ENCODE measurements at places on chromosomes 12 and 14.
A peak's percentile ranks its signal among the peaks of the same experiment; 100 is the strongest.

- peak; percentile 46 for DNase-seq
These were observed 36.6 kb downstream of the RTL1 start for GRCh38 chr14:100866666-100867630.

DNA sequence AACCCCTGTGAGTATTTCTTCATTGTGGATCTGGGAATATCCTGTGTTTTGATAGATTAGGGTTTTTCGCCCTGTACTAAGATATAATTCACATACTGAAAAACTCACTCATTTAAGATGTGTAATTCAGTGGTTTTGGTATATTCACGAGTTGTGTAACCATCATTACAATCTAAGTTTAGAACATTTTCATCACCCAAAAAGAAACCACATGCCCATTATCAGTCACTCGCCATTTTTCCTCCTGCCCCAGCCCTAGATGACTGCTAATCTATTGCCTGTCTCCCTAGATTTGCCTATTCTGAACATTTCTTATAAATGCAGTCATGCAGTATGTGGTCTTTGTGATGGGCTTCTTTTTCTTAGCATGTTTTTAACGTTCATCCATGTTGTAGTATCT is 67.9 kb upstream of the ATF1 start:
- no peak for DNase-seq

DNA sequence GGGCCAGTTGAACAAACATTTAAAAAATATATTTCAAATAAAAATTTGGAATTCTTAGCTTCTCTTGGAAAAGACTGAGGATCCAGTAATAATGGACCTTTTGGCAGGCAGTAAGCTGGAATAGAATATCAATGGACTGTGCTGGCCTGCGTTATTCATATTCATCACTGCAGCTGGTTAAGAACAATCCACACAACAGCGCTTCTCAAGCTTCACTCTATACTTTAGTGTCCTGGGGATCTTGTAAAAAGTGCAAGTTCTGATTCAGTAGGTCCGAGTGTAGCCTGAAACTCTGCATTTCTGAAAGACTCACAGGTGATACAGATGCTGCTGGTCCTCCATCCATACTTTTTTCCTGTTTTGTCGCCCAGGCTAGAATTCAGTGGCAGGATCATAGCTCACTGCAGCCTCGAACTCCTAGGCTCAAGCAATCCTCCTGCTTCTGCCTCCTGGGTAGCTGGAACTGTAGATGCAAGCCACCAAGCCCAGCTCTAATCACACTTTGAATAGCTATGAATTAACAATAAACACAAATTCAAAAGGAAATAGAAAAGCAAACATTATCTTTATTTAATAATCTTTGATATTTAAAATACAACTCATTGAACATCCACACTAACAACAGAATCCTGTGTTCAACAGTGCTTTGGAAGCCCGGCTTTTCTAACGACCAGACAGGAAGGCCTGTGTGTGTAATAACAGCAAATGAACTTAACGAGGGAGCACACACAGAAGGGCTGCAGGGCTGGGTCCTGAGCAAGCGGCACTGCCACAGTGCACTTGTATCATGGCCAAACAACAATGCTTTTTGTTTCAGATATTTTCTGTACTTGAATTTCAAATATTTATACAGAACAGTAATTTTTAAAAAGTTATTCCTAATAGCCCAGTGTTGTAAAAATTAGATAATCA is 18.4 kb upstream of the TRIP11 start:
- DNase-seq = no peak

DNA sequence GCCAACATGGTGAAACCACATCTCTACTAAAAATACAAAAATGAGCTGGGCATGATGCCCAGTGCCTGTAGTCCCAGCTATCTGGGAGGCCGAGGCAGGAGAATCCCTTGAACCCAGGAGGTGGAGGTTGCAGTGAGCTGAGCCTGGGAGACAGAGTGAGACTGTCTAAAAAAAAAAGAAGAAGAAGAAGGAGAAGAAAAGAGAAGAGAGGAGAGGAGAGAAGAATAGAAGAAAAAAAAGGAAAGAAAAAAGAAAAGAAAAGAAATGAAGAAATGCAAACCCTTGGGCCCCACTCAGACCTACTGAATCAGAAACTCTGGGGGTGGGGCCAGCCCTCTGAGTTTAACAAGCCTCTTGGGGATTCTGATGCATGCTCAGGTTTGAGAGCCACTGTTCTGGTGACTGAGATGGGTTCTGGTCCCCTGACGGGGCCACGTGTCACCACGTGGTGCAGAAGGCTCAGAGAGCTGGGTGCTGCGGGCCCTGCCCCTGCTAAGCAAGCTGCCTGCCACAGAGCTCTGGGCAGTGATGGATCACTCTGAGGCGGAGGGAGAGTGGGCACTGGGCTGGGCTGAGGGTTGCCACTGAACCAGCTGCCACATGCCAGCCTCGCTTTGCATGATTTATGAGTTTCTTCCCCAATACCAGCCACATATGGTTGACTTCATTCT is 37.5 kb downstream of the ERH start:
- DNase-seq = no peak

DNA sequence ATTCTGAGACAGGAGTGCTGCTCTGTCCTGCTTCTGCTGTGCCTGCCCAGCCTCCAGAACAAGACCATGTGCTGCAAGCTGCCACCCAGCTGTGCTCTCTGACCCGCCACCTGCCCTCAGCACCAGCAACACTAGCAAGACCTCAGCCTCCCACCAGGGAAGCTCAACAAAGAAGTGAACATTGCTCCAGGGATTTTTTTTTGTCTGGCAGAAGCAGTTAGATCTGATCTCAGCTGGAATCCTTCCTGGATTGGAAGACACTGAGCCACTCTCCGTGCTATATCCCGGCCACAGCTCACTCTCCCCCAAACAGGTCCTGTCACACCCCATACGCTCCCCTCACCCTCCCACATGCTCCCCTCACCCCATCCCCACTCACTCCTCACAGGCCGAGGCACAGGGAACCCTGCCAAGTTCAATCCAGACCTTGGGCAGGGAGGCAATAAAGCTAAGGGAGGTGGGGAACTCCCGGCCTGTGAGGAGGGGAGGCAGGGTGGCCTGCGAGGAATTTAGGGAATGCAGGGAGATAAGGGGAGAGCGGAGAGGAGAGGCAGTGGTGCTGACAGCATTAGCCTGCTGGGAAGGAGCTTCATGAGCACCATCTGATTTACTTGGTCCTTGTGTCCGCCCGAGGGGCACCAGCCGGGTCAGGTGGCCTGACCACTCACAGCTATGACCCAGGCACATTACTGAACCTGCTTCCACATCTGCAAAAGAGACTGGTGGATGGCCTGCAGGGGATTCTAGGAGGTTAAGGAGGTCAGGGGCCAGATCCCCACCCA is 29.7 kb downstream of the CCDC85C start:
- DNase-seq = no peak

- no peak for DNase-seq
These were observed 69.2 kb upstream of the PSMA6 start for GRCh38 chr14:35222872-35223466.

DNA sequence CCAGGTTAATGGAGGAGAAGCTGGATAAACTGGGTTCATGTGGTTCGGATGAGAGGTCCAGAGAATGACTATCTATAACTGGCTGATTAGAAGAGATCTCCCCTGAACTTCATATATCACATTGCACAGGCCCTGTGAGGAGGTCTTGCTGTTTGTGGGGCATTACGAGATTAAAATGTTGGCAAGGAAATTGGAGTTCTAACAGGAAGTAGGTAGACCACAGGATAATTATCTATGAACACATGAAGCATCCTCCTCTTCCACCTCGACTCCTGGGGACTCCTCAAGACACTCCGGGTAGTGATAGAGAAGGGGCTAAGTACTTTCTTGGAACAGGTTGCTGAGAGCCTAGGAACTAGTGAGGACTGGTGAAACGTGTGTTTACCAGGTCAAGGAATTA is 418.8 kb downstream of the KCNH5 start:
- no peak for DNase-seq

DNA sequence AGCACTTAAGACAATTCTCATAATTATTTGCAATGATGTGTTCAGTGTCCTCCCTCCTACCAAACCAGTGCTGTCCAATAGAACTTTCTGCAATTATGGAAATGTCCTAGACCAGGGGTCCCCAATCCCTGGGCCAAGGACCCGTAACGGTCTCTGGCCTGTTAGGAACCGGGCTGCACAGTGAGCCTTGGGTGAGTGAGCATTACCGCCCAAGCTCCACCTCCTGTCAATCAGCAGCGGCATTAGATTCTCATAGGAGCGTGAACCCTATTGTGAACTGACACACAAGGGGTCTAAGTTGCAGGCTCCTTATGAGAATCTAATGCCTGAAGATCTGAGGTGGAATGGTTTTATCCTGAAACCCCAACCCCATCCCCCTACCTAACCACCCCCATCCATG is 3.9 kb downstream of the SVOP start:
- DNase-seq = no peak

DNA sequence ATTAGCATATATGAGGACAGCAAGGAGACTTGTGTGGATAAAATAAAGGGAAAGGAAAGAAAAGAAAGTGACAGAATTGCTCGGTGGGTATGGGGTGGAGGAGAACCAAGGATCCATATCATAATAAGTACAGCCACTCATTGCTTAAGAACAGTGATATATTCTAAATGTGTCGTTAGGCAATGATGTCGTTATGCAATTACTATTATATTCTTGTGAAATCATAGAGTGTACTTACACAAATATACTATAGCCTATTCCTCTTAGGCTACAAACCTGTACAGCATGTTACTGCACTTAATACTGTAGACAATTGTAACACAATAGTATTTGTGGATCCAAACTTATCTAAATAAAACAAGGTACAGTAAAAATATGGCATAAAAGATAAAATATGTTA is 271.1 kb downstream of the CCER1 start:
- no peak for DNase-seq

- peak; percentile 57 for DNase-seq
These were observed 636 bp downstream of the FBXO33 start for GRCh38 chr14:39431416-39432178.

- DNase-seq = no peak
These were observed 7.7 kb upstream of the MDM2 start for GRCh38 chr12:68800294-68800693.

DNA sequence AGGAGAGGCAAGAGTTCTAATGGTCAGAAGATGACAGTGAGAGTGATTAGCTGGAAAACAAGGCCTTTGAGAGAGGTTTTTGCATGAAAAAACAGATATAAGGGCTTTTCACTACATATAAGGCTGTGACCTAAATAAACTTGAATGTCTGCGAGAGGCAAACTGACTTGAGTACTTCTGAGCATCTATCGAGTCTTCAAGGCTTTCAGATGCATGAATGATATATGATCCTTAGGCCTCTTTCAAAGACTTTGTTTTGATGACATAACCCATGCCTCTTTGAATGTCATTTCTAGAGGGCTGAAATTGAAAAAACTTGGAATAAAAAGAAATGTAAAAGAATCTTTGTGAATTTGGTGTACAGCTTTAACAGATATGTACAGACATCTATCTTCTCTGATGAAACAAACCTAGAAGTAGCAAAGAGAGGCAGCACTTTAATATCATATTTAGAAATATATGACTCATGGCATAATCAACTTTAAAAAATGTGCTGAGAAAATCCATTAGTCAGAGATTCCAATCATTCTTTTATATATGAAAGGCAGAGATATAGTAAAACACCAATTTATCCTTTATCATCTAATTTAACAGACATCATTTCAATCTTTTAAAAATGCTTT is 72.6 kb downstream of the PPM1H start:
- no peak for DNase-seq

DNA sequence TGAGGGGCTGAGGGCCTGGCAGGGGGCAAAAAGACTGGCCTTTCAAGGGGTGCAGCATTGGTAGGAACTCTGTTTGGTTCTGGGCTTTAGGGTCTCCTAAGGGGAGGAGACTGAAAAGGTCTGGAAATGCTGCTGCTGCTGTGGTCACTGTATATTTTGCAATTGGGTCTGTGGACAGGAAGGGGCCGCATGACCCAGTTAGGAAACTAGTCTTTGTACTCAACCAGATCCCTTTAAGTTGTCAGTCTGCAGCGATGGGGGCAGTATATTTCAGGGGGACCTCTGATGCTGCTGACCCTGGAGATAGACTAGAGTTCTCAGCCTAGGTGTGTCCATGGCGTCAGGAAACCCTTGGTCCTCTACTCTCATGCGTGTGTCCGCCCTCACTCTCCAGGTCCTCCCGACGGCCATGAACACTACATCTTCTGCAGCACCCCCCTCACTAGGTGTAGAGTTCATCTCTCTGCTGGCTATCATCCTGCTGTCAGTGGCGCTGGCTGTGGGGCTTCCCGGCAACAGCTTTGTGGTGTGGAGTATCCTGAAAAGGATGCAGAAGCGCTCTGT is 4.0 kb downstream of the LTB4R start:
- DNase-seq = no peak

DNA sequence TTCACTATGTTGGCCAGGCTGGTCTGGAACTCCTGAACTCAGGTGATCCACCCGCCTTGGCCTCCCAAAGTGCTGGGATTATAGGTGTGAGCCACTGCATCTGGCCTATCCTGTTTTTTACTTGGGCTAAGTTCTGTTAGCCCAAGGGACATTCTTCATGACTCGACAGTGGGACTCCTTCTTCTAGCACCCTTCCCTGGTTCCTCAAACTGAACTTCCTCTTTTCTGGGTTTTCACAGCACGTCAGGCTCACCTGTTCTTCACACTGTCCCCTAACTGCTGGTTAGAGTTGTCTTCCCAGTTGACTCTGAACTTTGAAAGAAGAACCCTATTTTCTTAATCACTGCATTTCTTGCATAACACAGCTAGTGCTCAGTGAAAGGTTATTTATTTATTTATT is 22.5 kb downstream of the CABP1 start:
- no peak for DNase-seq

GRCh38 chr14:71163050-71163841 is 256.0 kb downstream of the PCNX1 start:
- no peak for DNase-seq

DNA sequence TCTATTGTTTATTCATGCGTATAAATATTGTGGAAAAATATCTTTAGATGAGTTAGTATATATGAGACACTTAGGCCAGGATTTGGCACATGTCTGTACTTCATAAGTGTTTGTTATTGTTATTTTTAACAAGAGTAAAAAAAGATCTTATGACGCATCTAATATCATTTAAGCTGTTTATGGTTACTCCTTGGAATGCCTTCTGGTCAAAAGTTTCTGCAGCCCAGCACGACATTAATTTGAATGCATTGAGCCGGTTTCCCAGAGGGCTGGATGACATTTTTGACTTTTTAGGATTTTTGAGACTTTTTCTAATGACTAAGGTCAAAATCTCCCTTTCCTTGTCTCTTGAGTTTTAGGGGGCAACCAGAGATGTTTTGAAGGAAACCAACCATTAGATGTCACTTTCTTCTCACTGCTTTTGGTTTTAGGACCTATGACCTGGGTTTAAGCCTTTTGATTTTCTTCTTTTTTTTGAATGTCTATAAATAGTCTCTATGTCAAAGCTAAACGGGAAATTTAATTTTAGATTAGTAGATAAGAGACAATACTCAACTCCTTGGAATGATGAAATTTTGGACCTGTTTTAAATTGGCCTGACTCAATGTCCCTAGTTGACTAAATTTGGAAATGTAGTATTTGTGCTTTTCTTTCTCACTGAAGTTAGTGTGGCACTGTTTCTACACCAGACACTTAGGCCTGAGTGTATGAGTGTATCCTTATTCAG is 215.5 kb downstream of the AEBP2 start:
- no peak for DNase-seq
